Osteoblast (primary cell): ENCODE measurements at places on chromosomes 7 and 10. TPM values are rescaled to one million over a fixed set of nuclear protein-coding genes. Genes with fewer than 3 reads are reported as not detected.

The MSMB gene
- not detected in 2 replicates for total RNA-seq

DNA sequence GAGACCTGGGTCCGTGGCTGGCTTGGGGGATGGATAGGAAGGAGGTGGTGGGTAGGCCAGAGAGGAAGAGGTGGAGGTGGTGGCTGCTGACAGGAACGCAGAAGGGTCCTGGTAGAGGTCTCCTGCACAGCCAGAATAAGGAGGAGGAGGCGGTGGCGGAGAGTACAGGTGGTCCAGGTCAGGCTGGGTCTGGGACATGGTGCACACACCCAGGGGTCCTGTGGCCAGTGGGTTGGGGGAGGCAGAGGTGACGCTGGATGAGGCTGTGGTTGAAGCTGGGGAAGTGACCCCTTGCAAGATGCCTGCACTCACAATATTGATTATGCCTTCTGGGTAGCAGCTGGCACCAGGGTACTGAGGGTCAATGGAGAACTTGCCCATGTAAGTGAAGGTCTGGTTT is 2.2 kb downstream of the EGR2 start:
- H3K27ac ChIP-seq: no peak overlapping the region
- DNase-seq: no peak
- no peaks in the 10 kb centered on the region for H3K36me3 ChIP-seq
- H3K27me3 ChIP-seq: peaks cover 24% of the 10 kb centered on the region
- H3K4me3 ChIP-seq: peak overlapping the region; percentile 83

The CUBN gene
- total RNA-seq: 0.88 and 1.1 TPM in 2 replicates

- H3K36me3 ChIP-seq: no peaks in the 10 kb centered on the region
- H3K27ac ChIP-seq: peak overlapping the region; percentile 92
- DNase-seq: peak; percentile 62
- H3K4me3 ChIP-seq: peak overlapping the region; percentile 43
These were observed 71.0 kb downstream of the GNAT3 start for GRCh38 chr7:80440883-80441282.

The ZNF277 gene
- 58.6 and 69.8 TPM in 2 replicates for total RNA-seq

The WDR86 gene
- 8.5 and 15.6 TPM in 2 replicates for total RNA-seq
